H4 (cell line): ENCODE measurements at places on chromosomes 5 and 9. TPM values are rescaled to one million over a fixed set of nuclear protein-coding genes. Genes with fewer than 3 reads are reported as not detected.

The ZDHHC11 gene
- total RNA-seq: 0.50 and 2.0 TPM in 2 replicates

The ZMYND19 gene
- total RNA-seq: 21.3 and 26.8 TPM in 2 replicates

The LHX6 gene
- 0.90 and 1.4 TPM in 2 replicates for total RNA-seq

The TUSC1 gene
- 10.2 and 12.4 TPM in 2 replicates for total RNA-seq

The FAT2 gene
- total RNA-seq: 0.06 and 0.10 TPM in 2 replicates

The DNAJA1 gene
- 158 and 253 TPM in 2 replicates for total RNA-seq

The SLC36A2 gene
- total RNA-seq: 0.14 TPM in 1 of 2 replicates, not detected in the other

The GALNT12 gene
- total RNA-seq: 3.1 and 3.6 TPM in 2 replicates

The KLF4 gene
- total RNA-seq: 2.3 and 3.1 TPM in 2 replicates

The CARD9 gene
- total RNA-seq: 0.17 and 0.18 TPM in 2 replicates

The ARL14EPL gene
- 1.3 TPM in 1 of 2 replicates, not detected in the other for total RNA-seq

The DIRAS2 gene
- 0.08 and 0.23 TPM in 2 replicates for total RNA-seq

The C5orf15 gene
- total RNA-seq: 141 and 166 TPM in 2 replicates

The PCDHA11 gene
- 5.0 and 7.7 TPM in 2 replicates for total RNA-seq

The OTULINL gene
- 1.1 and 1.2 TPM in 2 replicates for total RNA-seq

The SLC4A9 gene
- not detected in 2 replicates for total RNA-seq

The GPR21 gene
- not detected in 2 replicates for total RNA-seq

The IRGM gene
- not detected in 2 replicates for total RNA-seq

The FBN2 gene
- total RNA-seq: 7.6 and 8.8 TPM in 2 replicates

The IFNA13 gene
- total RNA-seq: not detected in 2 replicates

The ASPN gene
- not detected in 2 replicates for total RNA-seq

The TEX48 gene
- total RNA-seq: not detected in 2 replicates

The ECSCR gene
- 0.10 TPM in 1 of 2 replicates, not detected in the other for total RNA-seq

The CDO1 gene
- 0.74 and 1.3 TPM in 2 replicates for total RNA-seq
